CD4-positive, CD25-positive, alpha-beta regulatory T cell (primary cell): ENCODE measurements at places on chromosomes 16 and 17. TPM values are rescaled to one million over a fixed set of nuclear protein-coding genes. Genes with fewer than 3 reads are reported as not detected.

- no peak overlapping the region for H3K4me3 ChIP-seq
- no peak overlapping the region for H3K27ac ChIP-seq
- H3K36me3 ChIP-seq: no peaks in the 10 kb centered on the region
- no peak for DNase-seq
- peaks cover 7% of the 10 kb centered on the region for H3K4me1 ChIP-seq
These were observed 203.7 kb downstream of the LGALS9B start for GRCh38 chr17:20263595-20263994.

DNA sequence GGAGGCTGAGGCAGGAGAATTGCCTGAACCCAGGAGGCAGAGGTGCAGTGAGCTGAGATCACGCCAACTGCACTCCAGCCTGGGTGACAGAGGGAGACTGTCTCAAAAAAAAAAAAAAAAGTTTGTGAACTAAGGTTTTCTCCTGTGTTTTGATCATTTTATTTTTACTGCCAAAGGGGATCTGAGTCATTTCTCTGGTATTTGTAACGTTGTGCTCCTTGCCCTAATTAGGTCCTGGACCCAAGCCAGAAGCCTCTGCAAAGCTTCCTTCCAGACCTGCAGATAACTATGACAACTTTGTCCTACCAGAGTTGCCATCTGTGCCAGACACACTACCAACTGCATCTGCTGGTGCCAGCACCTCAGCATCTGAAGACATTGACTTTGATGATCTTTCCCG is 32.1 kb downstream of the IST1 start:
- H3K27me3 ChIP-seq: no peaks in the 10 kb centered on the region
- no peak overlapping the region for H3K4me3 ChIP-seq
- H3K4me1 ChIP-seq: no peaks in the 10 kb centered on the region
- DNase-seq: no peak
- peaks cover 79% of the 10 kb centered on the region for H3K36me3 ChIP-seq

GRCh38 chr17:56185491-56186221 is 32.4 kb downstream of the ANKFN1 start:
- DNase-seq: no peak
- no peaks in the 10 kb centered on the region for H3K4me1 ChIP-seq
- H3K4me3 ChIP-seq: no peak overlapping the region
- H3K27me3 ChIP-seq: no peaks in the 10 kb centered on the region
- H3K36me3 ChIP-seq: no peaks in the 10 kb centered on the region
- H3K27ac ChIP-seq: no peak overlapping the region

DNA sequence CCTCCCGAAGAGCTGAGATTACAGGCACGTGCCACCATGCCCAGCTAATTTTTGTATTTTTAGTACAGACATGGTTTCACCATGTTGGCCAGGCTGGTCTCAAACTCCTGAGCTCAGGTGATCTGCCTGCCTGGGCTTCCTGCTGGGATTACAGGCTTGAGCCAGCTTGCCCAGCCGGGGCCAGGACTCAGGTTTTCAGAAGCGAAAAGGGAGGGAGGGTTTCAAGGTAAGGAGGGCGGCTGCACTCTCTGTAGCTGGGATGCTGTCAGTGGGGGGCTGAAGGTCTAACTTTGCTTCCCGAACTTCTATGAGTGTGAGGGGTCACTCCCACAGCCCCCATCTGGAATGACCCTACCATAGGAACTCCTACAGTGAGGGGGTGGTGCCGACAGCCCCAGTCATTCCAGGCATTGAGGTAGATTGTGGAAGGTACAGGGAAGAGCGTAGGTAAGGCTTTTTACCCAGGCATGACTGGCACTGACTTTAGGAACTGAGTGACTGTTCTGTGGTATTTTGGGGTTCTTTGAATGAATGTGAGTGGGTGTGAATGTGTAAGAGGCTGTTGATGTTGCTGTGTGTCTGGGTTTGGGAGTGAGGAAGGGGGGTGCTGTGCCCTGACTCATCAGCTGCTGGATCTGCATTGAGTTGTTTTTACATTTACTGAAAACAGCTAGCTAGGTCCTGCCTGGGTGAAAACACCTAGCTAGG is 3.8 kb upstream of the C1QL1 start:
- no peak overlapping the region for H3K27ac ChIP-seq
- peaks cover 3% of the 10 kb centered on the region for H3K27me3 ChIP-seq
- DNase-seq: no peak
- no peaks in the 10 kb centered on the region for H3K36me3 ChIP-seq
- H3K4me1 ChIP-seq: peaks cover 33% of the 10 kb centered on the region

GRCh38 chr17:40097087-40097486 is 3.3 kb downstream of the NR1D1 start:
- H3K27ac ChIP-seq: peak overlapping the region; percentile 99

DNA sequence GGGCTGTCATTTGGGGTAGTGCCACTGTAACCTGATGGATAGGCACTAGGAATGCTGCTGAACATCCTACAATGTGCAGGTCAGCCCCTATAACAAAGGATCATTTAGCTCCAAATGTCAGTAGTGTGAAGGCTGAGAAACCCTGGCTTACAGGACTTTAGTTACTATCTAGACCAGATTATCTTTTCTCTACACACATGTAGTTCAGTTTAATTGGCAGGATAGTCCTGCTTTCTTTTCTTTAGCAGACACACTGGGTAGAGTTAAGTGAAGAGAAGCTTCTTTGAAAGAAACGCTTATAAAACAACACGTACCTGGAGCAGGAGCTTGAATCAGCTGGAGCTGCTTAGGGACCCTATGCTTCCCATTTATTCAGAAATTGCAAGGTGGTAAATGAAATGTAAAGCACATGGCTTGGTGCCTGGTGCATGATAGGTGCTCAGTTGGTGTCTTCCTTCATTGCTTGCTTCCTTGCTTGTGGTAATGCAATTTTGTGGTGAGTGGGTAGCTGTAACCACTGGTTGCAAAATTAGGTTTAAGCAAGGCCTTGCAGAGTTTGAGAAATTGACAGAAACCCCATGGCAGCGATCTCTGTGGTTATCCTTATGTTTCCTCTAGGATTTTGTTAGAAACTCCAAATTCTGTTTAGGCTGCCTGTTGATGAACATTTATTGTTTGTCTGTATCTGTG is 9.4 kb downstream of the METTL9 start:
- peaks cover 46% of the 10 kb centered on the region for H3K4me1 ChIP-seq
- peaks cover 10% of the 10 kb centered on the region for H3K36me3 ChIP-seq
- peak overlapping the region; percentile 34 for H3K4me3 ChIP-seq
- no peaks in the 10 kb centered on the region for H3K27me3 ChIP-seq
- no peak overlapping the region for H3K27ac ChIP-seq
- peak; percentile 67 for DNase-seq

DNA sequence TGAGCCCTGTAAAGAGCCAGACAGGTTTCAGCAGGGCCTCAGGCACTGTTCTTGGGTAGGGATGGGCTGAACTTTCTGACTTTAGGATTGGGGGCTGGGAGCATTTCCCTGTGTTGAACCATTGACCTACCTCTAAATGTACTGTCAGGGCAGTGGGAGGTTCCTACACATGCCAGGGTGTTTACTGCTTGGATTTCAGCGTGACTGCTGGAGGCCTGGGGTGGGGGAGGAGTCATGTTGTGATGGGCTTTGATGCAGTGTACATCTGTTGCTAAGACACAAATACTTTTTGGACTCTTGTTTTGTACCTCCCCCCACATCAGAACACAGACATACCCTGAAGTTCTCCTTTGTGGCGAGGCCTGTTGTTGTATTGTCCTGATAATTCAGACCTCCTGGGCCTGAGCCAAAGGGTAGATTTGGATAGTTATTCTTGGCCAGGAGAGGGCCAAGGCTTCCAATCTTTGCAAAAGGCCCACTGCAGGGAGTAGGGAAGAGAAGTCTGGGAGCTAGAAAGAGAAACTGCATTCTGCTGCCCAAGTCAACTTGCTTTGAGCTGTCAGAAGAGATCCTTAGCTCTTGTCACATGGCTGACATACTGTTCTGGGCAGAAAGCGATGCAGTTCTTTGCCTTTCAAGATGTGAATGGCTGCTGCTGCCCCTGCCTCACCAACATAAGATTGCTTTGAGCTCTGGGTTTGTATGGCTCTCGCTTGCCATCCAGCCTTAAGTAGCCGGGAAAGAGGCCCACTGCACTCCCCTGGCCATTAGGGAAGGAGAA is 3.7 kb downstream of the NFE2L1 start:
- no peaks in the 10 kb centered on the region for H3K27me3 ChIP-seq
- H3K36me3 ChIP-seq: peaks cover 35% of the 10 kb centered on the region

DNA sequence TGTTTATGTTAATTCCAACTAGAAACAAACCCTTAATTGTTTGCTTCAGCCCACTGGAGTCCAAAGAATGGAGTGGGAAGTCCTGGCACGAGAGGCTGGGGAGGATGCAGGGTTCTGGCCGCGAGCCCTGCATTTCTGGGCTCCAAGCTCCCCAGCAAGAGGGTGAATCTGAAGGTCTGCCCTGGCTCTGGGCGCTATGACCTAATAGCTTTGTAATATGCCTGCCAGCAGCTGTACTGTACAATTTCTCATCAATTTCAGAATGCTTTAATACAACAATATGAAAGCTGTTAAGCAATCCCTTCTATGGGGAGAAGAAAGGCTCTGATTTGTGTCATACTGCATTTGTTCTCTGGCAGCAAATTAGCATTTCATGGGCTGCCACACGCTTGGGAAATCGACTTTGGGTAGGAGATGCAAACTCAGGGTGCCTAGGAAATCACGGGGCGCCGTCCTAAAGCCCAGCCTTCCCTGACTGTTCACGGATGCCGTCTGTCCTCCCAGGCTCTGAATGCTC is 43.8 kb downstream of the NDEL1 start:
- no peaks in the 10 kb centered on the region for H3K4me1 ChIP-seq
- H3K36me3 ChIP-seq: peaks cover 32% of the 10 kb centered on the region
- no peak overlapping the region for H3K27ac ChIP-seq
- no peak for DNase-seq
- H3K4me3 ChIP-seq: no peak overlapping the region
- no peaks in the 10 kb centered on the region for H3K27me3 ChIP-seq

GRCh38 chr17:34378664-34379101 is 15.7 kb upstream of the CCL1 start:
- H3K4me1 ChIP-seq: peaks cover 6% of the 10 kb centered on the region
- H3K36me3 ChIP-seq: no peaks in the 10 kb centered on the region
- H3K27ac ChIP-seq: no peak overlapping the region
- DNase-seq: no peak
- peak overlapping the region; percentile 63 for H3K4me3 ChIP-seq
- H3K27me3 ChIP-seq: peaks cover 3% of the 10 kb centered on the region

DNA sequence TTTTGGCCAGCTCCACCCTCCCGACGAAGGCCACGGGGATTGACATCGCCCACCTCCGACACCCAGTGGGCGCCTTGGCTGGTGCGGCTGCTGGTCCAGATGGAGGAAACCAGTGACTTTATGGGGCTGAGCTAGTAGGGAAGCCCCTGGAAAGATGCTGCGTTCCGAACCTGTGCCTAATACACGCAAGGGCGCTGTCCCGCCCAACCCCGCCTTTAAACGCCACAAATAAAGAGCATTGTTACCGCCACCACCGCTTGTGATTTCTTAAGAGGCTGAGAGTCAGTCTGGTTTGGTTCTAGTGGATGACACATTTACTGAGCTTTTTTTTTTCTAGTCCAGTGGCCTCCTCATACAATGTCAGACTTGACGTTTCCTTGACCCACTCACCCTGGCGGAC is 107.9 kb downstream of the AATF start:
- H3K4me1 ChIP-seq: no peaks in the 10 kb centered on the region
- H3K27me3 ChIP-seq: no peaks in the 10 kb centered on the region
- no peak overlapping the region for H3K4me3 ChIP-seq

- H3K4me3 ChIP-seq: peak overlapping the region; percentile 68
- peaks cover 17% of the 10 kb centered on the region for H3K36me3 ChIP-seq
- peak overlapping the region; percentile 66 for H3K27ac ChIP-seq
- H3K4me1 ChIP-seq: peaks cover 99% of the 10 kb centered on the region
- peak; percentile 71 for DNase-seq
These were observed 21.1 kb downstream of the RARA start for GRCh38 chr17:40329839-40330794.

DNA sequence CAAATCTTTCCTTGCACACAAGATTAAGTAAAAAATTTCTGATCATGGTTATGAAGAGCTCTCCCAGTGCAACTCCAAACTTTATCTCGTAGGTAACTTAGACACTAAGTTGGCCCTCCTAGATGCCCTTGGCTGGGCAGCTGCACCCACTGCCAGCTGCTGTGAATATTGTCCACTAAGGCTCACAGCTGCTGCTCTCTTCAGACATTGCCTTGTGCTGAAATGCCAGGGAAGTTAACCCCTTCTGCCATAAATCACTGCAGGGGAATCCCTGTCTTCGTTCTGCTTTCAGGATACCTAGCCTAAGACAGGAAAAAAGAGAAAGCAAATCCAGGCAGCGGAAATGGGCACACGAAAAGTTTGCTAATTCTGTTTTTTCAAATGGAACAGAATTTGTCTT is 106.4 kb downstream of the IRX5 start:
- no peak overlapping the region for H3K27ac ChIP-seq
- no peak overlapping the region for H3K4me3 ChIP-seq
- no peaks in the 10 kb centered on the region for H3K27me3 ChIP-seq
- DNase-seq: no peak
- H3K4me1 ChIP-seq: no peaks in the 10 kb centered on the region
- no peaks in the 10 kb centered on the region for H3K36me3 ChIP-seq

DNA sequence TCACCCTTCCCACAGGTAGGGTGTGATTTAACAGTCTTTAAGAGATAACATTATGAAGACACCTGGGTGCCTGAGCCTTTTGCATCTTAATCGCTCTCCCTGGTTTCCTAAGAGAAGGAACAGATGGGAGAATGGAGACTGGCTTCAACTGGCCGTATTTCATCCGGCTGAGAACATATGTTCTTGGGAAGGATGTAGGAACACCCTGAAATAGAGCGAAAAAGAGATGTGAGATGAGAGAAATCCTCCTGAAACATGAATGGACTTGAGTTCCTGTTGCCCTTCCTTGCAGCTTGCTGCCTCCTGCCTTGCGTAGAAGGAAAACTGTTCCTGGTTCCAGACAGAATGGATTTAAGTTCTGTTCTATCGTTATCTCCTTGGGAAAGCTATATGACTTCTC is 385.4 kb upstream of the RBFOX1 start:
- no peaks in the 10 kb centered on the region for H3K27me3 ChIP-seq
- H3K36me3 ChIP-seq: no peaks in the 10 kb centered on the region
- H3K4me1 ChIP-seq: no peaks in the 10 kb centered on the region

- peaks cover 8% of the 10 kb centered on the region for H3K36me3 ChIP-seq
- H3K4me1 ChIP-seq: no peaks in the 10 kb centered on the region
- H3K27ac ChIP-seq: no peak overlapping the region
- H3K4me3 ChIP-seq: no peak overlapping the region
- H3K27me3 ChIP-seq: no peaks in the 10 kb centered on the region
- DNase-seq: no peak
These were observed 76.4 kb downstream of the SMG6 start for GRCh38 chr17:2227025-2227699.

SLC5A10 gene
- total RNA-seq: not detected

DBNDD1 gene
- total RNA-seq: 1.1 TPM

PSME3IP1 gene
- total RNA-seq: 140 TPM

GFAP gene
- not detected for total RNA-seq

TM4SF5 gene
- total RNA-seq: not detected

CBLN1 gene
- not detected for total RNA-seq

LAT gene
- total RNA-seq: 282 TPM

CX3CL1 gene
- 0.15 TPM for total RNA-seq

PHOSPHO1 gene
- not detected for total RNA-seq

DPEP2 gene
- total RNA-seq: 52.4 TPM

CACNA1G gene
- total RNA-seq: 0.05 TPM
